HuH-7.5 (cell line): ENCODE measurements at places on chromosomes 2 and 18.

- no peak for DNase-seq
These were observed 47.4 kb downstream of the TRPM8 start for GRCh38 chr2:233964581-233964980.

- no peak for DNase-seq
These were observed 18.1 kb downstream of the CCDC141 start for GRCh38 chr2:179031731-179032408.

GRCh38 chr2:10229462-10230099, 73.1 kb upstream of the HPCAL1 start:
- no peak for DNase-seq

GRCh38 chr2:222242532-222242931, 56.3 kb downstream of the PAX3 start:
- DNase-seq: no peak
